SW480 (cell line): ENCODE measurements at places on chromosomes 5 and 9.

DNA sequence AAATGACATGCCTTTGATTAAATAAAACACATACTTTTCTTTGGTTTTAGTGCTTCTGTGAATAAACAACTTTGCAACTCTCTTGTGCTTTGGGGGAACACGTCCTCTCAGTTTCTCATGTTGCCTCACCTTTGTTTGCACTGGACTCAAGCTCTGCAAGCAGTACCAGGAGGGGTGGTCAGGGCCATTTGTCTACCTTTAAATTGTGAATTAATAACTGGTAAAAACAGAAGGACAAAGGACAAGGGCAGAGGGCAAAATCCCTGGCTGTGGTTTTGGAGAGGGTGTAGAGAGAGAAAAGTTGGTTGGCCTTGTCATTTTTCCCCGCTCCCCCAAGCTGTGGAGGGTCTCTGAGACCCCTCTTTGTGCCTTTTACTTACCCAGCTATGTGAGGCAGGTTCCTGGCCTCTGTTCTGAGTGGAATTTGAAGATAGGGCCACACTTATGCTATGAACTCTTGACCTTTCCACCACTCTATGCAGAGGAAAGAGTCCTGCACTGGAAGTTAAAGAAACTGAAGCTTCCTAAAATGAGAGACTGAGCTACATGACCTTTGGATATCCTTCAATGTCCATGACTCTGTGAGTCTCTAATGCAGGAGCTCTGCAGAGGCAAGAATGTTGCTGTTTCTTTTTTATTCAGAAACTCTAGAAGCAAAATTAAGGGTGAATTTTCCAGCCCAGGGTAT lies 55.1 kb upstream of the MOCS2 start:
- DNase-seq, result no peak

- no peak for DNase-seq
Observed at GRCh38 chr5:59055745-59056448, 473.0 kb downstream of the RAB3C start.

GRCh38 chr9:25600501-25600900 lies 77.7 kb downstream of the TUSC1 start:
- DNase-seq, result no peak

GRCh38 chr9:134271338-134272301 lies 54.6 kb upstream of the RXRA start:
- no peak for DNase-seq

DNA sequence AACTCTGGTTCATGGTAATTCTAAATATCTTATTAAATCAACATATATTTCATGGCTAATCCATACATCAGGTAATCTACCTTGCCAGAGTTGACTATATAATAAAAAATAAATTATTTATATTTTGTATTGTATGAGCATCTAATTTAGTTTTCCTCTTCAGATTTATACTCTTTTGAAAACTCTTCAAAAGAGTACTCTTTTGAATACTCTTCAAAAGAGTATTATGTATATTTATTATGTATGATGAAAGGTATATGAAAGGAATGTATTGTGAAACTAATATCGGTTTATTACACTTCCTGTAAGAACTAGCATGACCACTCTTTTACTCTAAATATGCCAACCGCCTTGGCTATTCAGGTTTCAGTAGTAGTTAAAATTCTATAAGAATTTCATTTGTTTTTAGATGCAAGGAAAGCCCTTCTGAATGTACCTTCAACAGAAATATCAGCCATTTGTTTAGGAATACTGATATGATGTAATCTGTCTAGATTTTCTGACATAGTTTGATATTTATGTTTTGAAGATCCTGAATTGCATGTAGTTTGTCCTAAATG lies 178.7 kb downstream of the WDR70 start:
- no peak for DNase-seq

DNA sequence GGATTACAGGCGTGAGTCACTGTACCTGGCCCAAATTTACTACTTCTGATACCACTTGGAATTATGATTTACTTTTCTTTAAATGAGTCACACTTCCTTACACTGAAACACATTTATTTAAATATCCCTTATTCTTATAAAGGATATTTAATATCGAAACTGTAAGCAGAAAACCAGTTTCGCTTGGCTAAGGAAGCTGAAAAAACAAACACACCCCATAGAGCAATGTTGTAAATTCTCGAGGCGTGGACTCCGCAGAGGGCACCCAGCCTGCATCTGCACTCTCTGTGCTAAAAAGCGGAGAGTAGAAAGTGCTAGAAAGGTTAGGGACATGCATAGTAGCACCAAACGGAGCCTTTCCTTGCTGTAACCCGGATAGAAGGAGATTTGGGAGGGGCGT lies 86.5 kb downstream of the HMCN2 start:
- DNase-seq, result no peak
